ENCODE measurements at places on chromosomes 7 and 10.

GRCh38 chr10:7092603-7093002 is 318.2 kb downstream of the SFMBT2 start:
- DNase-seq = no peak

GRCh38 chr7:99554939-99555338 is 3.0 kb upstream of the FAM200A start:
- DNase-seq = no peak

GRCh38 chr10:71059054-71059818 is 153.1 kb upstream of the UNC5B start:
- no peak for DNase-seq

- DNase-seq = peak; percentile 90
Measured at GRCh38 chr10:22959292-22959691, 31.4 kb downstream of the ARMC3 start.

- no peak for DNase-seq
Measured at GRCh38 chr10:127456122-127456521, 93.0 kb upstream of the NPS start.

DNA sequence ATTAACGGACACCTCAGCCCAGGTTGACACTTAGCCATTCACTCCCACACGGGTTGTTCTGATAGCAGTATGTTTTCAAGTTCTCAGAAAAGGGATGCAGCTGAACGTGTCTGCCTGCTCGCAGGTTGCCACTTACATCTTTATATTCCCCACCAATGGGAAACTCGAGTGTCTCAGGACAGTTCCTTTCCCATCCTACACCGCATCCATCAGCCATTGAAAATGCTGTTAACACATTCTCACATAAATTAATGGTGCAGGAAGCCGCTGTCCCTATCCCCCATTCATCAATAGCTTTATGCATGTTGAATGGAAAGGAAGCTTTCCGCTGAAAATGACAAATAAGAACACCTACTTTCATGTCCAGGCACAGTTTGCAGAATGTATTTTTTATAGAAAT is 1.7 kb upstream of the FGFR2 start:
- no peak for DNase-seq

DNA sequence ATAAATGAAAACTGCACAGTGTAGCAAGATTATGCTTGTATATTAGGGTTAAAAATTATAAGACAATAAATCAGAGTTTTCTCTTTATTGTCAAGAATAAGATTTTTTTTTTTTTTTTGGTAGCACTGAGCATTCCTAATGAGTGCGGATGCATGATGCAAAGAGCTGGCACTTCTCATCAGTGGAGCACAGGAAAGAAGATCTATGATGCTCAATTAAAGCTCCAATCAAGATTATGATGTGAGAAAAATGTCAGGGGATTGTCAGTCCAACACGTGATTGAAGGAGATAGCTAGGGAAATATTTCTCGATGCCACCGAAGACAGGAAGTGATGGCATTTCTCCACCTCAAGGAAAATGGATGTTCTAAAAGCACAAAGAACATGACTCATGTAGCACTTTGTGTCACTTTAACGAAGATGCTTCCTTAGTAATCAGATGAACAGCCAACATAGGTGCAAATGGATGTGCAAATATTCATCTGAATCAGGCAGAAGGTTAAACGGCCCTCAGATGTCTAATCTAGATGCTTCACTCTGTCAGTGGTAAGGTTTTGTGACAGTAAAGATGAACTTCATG is 240.9 kb downstream of the THSD7A start:
- DNase-seq = no peak

DNA sequence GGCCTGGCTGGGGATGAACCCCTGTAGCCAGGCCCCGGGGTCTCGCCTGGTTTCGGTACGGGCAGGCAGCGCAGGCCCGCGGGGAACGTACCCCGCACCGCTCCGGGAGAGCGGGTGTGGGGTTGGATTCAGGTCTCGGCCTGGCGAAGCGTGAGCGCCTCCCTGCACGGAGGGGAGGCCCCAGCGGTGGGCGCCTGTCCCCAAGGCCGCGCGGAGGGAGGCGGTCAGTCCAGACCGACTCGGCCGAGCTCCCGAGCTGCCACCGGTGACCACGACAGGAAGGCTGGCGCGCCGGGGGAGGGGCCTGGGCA is 378 bp upstream of the INPP5F start:
- DNase-seq = no peak

GRCh38 chr10:102656791-102657371 is 12.6 kb downstream of the TRIM8 start:
- DNase-seq = no peak

- DNase-seq = peak; percentile 42
Measured at GRCh38 chr10:29689001-29689400, 54.2 kb upstream of the SVIL start.

DNA sequence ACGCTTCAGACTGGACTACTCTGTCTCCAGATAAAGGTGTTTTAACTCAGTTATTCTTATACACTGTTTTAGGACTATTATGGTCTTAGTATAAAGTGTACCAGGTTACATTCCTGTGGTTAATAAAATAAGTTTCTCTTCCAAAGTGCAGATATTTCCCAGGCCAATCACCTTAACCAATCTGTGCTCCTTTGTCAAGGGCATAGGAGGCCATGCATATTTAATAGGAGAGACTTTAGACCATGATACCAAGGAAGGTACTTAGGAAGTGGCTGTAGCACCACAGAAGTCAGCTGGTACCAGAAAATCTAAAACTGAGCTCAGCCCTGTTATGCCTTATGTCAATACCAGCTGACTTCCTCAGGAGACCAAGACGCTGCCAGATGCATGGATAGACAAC is 226.5 kb upstream of the TMEM72 start:
- DNase-seq = no peak

DNA sequence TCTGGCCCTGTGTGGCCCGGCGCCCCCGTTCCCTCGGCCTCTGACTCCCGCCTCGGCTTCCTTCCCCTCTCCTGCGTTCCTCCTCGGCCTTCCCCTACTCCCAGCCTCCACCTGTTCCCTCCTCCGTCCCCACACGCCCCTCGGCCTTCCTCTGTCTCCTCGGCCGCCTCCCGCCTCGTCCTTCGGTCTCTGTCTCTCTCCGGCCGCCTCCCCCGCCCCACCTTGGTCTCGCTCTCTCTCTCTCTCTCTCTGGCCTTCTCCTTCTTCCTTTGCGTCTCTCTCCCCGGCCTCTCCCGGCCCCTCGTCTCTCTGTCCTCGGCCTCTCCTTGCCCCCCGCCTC is 588 bp downstream of the GET4 start:
- peak; percentile 80 for DNase-seq

- DNase-seq = no peak
Measured at GRCh38 chr7:155864991-155865690, 52.9 kb upstream of the SHH start.

DNA sequence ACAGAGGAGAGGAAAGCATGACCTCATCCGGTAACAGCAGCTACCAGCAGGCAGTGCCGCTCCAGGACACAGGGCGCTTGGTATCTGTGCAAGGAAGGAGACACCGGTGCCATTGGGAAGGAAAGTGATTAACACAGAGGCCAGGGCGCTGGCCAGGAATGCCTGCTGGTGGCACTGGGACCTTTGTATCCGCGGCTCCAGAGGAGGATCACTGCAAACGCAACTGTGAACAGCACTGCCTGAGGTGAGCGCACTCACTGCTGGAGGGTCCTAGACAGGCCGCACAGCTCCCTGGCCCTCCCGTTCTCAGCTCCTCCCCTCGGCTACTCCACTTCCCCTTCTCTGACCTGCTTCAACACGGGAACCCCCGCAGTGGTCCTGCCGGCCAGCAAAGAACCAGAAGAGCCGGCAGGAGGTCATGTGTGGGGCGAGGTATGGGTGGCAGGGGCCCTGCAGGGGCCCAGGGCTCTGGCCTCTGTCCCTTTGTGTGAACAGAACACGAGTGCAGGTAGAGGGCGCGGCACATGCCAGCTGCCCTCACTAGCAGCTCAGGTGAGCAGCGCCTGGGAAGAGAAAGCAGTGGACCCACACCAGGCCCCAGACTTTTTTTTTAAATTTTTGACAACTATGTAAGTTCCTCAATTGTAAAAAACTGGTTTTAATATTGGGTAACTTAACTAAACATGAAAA is 107.6 kb downstream of the VIPR2 start:
- no peak for DNase-seq

DNA sequence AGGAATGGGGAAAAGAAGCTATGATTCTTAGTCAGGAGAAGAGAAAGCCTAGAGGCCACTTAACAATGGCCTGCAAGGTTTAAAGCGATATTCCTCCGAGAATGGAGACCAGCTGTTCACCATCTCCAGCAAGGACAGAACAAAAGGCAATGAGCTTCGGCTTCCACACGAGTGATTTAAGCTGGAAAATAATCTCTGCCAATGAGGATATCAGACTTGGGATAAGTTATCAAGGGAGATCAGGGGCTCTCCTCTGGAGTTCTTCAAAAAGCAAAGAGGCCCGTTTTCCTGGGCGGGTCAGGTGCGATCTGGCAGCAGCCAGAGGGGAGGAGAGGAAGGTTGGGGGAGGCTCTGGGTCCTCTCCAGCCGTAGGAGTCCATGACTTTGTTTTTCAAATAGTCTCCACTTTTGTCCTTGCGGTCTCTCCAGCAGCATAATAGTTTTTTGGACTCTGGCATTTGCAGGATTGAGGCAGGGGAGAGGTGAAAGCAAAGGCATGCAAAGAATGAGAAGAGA is 211.3 kb downstream of the SKIDA1 start:
- DNase-seq = no peak

DNA sequence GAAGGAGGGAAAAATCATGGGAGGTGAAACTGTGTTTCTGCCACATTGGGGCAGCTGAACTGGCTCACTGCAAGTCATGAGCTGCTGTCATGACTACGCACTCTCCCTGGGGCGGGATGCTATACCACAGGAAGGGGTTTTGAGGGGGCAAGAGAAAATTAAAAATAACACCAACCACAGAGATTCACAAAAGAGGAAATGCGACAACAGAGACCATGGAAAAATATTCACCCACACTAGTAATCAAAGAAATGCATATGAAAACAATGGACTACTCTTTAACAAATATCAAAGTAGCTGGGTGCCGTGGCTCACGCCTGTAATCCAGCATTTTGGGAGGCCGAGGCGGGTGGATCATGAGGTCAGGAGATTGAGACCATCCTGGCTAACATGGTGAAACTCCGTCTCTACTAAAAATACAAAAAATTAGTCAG is 65.2 kb upstream of the TM9SF3 start:
- DNase-seq = no peak

DNA sequence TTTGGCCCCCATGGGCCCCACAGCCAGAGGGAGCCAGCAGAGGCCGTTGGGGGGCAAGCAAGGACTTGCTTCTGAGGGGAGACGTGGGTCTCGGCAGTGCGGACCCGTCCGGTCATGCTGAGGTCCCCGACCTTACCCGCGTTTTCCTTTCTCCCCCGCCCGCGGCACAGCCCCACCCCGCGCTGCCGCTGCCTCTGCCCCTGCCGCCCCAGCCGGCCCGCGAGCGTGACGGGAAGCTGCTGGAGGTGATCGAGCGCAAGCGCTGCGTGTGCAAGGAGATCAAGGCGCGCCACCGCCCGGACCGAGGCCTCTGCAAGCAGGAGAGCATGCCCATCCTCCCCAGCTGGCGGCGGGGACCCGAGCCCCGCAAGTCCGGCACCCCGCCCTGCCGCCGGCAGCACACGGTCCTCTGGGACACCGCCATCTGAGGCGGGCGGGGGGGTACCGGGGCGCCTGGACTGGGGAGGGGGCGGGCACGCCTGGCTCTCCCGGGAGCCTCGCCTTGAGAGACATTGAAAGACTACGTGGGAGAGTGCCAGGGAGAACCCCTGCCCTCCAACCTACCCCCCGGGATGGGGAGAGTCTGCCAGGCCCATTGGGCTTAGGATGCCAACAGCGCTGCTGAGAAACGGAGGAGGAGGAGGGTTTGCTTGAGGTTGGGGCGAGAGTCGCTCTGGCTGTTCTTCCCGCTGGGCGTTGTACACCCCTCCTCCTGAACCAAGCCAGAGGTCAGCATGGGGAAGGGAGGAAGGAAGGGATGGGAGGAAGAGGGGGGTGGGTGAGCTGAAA is 9.9 kb downstream of the NYAP1 start:
- peak; percentile 86 for DNase-seq

GRCh38 chr10:55746002-55746401 is 615.1 kb downstream of the ZWINT start:
- peak; percentile 72 for DNase-seq

DNA sequence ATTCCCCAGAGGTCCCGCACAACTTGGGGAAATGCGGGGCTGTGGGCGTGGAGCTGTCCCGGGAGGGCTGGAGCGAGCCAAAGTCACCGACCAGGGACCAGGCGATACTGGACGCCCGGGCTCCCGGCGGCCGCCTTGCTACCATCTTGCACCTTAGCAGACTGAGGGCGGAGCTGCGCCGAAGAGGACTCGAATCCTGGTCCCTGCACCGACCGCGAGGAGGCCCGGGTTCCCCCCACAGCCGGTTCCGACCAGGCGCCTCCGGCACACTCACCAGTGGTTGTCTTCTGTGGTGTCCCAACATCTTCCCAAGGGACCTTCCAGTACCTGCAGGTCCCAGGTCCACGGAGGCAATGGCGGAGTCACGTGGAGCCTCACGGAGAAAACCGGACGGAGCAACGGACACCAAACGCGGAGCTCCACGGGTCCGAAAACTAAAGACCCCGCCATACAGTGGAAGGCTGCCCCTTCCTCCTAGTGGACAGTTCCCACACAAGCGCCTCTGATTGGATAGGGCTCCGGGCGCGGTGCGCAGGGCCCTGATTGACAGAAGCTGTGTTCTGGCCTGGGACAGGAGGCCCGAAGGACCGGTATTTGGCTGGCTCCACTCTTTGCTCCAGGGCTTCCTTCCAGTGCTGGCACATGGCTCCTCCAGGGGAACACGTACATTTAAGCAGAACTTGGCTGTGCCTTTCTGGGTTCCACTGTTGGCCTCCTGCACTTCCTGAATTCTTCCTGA is 124.6 kb upstream of the ZNF479 start:
- no peak for DNase-seq

DNA sequence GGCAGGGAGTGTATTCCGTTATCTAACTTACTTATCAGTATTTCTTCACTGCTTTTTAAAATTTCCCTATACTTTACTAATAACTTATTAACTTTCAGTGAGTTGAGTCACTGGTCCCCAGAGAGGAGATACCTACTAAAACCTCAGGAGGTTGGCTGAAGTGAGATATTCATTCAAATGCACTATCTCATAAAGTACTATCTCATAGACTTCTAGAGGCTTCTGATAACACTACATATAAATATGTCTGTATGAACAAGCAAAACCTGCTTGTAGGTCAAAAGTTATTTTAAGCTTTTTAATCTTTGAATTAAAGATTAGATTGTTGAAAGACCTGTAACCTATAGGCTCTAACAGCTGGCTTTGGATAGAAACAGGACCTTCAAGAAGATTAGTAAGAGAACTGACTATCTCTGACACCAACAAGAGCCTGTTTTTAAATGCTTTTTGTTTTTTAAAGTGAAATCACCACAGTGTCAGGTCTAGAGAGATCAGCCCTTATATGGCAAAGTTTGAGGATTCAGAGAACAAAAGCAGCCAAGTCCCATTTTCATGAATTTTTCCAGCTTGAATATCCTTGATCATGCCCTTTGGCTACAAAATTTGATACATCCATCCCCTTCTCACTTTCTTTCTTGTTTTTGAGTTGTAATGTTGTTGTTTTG is 242.2 kb downstream of the ARL4A start:
- no peak for DNase-seq
